Chondrocyte (in vitro differentiated cells): ENCODE measurements at places on chromosomes 4 and X. TPM values are rescaled to one million over a fixed set of nuclear protein-coding genes. Genes with fewer than 3 reads are reported as not detected.

Gene CT55
- not detected in 3 replicates for total RNA-seq

Gene EDNRA
- total RNA-seq, result 58.3 to 136 TPM (median 135 TPM) in 3 replicates

Gene ADGRG2
- 0.15 to 0.24 TPM (median 0.21 TPM) in 3 replicates for total RNA-seq

DNA sequence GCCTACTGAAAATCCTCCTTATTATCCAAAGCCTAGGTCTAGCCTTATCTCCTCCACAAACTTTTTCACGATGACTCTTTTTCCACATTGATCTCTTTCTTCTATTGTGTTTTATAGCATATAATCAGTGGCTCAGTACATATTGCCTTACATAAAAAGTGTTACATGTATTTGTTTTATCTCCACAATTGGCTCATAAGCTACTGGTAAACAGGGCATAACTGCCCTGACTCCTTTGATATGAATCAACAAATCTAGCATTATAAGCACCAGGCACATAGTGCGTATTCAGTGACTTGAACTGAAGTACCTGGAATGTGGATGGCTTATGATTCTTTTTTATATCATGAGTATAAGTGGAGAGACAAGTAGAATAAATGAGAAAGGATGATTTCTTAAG is 206.8 kb downstream of the TEX13A start:
- H3K4me3 ChIP-seq, result no peak overlapping the region
- no peaks in the 10 kb centered on the region for H3K4me1 ChIP-seq
- no peaks in the 10 kb centered on the region for H3K36me3 ChIP-seq
- no peaks in the 10 kb centered on the region for H3K27me3 ChIP-seq
- no peak for DNase-seq
- H3K27ac ChIP-seq, result no peak overlapping the region

DNA sequence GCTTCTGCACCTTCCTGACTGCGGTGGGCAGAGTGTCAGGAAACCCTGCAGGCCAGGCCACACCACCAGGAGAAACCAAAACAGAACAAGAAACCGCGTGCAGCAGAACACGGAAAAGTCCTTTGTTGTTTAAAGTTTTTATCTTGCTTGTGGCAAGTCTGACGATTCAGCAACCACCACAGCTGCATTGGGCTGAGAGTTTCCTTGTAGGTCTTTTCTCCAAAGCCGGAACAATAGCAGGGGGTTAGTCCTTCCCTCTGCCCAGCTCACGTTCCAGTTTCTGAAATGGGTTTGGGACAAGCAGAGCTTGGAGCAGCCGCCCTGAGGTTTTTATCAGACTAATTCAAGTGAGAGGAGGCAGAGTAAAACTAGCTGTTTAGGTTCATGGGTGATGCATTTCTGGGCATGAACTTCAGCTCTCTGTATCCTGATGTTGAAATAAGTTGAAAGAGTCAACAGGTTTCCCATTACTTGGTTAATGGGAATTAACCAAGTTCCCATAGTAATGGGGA is 216.9 kb downstream of the PTTG2 start:
- H3K4me1 ChIP-seq, result peaks cover 7% of the 10 kb centered on the region
- no peaks in the 10 kb centered on the region for H3K27me3 ChIP-seq
- H3K4me3 ChIP-seq, result no peak overlapping the region
- H3K36me3 ChIP-seq, result no peaks in the 10 kb centered on the region
- DNase-seq, result no peak
